ENCODE measurements at places on chromosomes 5 and 9.

DNA sequence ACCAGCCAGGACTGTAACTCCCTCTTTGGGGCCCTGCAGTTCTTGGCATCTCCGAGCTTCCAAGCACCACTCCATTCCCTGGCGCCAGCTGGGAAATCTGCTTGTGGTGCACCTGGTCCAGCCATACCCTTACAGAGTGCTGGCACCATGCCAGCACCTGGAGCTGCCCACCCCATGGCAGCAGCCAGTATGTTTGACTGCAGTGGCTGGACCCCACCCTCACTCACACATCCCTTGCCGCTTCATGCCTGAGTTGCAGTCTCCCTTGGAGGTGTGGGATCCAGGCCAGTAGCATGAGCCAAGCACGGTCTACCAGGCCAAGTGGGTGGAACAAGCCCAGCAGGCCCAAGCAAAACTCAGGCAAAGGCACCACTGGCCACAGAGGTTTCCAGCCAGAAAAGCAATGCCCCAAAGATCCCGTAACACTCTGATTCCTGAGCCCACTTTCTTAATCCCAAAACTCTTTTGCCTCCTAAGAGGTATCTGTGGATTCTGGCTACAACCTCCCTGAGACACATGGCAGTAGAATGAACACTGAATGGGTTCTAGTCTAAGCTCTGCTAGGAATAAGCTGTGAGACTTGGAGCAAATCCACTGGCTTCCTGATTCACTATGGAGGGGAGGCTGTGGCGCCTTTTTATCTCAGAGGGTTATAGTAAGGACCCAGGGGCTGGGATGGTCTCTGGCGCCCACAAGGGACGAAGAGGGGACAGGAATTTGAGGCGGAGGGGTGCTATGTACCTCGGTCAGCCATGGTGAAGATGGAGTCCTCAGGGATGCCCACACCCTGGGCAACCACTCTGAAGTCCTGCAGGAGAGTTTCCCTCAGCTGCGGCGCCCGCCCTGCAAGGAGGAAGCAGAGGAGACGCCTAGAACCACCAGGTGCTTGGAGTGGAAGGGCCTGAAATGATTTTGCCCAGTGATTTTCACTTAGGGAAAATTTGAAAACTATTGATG lies 5.6 kb downstream of the AMBP start:
- no peak for DNase-seq

GRCh38 chr5:149694007-149694406 lies 36.1 kb upstream of the PPARGC1B start:
- DNase-seq, result no peak

DNA sequence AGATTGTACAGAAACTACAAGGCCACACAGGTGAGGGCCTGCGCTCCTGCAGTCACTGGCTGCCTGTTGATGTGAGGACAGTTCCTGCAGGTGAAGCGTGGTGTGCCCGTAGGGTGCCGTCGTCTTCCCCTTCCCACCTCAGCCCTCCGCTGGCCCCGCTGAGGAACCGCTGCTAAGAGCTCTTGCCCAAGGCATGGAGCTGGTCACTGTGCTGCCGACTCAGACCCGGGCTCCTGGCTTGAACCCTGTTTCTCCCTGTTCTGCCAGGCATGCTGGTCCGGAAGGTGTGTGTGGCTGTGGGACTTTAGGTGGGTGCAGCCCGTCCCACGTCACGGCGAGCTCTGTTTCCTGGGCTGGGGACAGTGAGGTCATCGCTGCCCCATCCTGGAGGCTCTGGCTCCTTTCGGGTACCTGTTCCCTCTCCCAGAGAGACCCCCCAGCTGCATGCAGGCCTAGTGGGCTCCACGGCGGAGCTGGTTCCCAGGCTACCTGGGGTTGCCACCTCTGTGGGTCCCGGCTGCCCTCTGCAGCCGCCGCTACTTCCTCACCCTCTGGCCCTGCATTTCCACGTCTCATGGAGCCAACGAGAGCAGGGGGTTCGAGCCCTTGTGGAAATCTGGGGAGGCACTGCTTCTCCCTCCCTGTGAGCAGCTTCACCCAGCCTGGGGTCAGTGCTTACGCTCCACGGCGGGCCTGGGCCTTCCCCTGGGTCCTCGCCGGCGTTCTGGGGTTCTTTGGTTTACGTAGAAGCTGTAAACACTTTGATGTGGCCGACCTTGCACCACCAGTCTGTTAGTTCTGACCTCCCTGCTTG lies 7.6 kb downstream of the RNU6ATAC start:
- DNase-seq, result no peak

GRCh38 chr9:20314981-20315380 lies 307.3 kb downstream of the MLLT3 start:
- DNase-seq, result no peak

DNA sequence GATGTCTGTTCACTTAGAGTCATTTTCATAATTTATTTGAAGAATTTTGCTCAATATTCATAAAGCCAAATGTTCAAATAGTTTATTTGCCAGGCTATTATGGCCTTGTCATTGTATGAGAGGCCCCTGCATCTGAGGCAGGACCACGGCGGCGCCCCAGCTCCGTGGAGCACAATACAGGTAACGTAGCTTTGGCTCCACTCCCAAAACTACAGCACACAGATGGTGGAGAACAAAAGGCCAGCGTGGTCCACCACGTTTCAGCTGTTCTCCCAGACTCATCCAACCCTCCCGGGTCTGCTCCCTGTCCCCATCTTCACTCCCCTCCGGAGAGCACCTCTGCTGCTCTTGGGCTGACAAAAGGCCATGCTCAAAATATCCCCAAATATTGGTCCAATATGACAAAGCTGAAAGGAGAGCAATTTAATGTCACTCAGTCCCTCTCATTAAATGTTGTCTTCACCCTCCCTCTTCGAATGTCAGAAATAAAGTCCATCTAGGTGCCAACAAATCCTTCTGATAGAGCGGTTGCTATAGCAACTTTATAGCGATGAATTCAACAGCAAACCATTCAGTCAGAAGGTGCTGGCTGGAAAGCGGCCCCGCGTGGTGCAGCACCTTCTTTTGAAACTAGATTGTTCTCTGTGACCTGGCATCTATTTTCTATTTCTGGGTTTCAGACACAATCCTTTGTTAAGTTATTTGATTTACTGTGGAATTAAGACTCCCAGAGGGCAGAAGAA lies 504.3 kb downstream of the ARHGEF28 start:
- DNase-seq, result no peak

DNA sequence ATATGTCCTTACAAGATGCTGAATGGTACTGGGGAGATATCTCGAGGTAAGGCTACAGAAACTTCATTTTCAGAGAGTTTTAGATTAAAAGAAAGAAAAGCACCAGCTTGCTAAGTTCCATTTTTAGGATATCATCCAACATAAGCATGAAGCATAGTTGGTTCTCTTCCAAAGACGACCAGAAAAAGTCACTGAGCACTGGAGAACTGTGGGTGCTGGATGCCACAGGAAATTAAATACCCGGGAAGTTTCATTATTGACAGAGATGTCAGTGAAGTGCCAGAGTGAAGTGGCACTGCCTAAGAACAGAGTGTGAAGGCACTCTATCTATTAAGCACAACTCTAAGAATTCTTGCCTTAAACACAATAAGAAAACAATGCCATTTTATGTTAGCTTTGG lies 76.8 kb downstream of the PIK3R1 start:
- DNase-seq, result no peak

GRCh38 chr9:103681435-103681834 lies 412.7 kb upstream of the SMC2 start:
- no peak for DNase-seq

DNA sequence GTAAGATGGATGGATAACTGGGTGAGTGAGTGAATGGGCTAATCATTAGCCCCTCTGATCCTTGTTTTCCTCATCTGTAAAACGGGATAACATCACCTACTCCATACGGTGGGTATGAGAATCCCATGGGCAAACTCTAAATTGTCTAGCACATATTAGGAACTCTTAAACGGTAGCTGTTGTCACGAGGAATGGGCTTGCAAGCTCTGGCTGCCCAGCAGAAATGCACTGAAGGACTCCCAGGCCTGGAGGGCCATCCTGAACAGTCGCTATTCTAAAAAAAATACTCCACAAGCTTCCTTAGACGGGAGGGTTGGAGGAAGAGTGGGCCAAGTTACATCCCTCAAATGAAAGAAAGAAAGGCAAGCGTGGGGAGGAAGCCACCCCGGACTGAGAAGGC lies 711 bp upstream of the POU4F3 start:
- DNase-seq, result no peak

- DNase-seq, result no peak
Measured at GRCh38 chr9:6805532-6805931, 47.8 kb downstream of the KDM4C start.

GRCh38 chr9:6545017-6545691 lies 100.4 kb downstream of the GLDC start:
- no peak for DNase-seq

Data from CMK (cell line).